Kidney (tissue), 22 donors: ENCODE measurements at places on chromosomes 1 and 21. TPM values are rescaled to one million over a fixed set of nuclear protein-coding genes. Genes with fewer than 3 reads are reported as not detected.

- peak; percentile 51 for DNase-seq
Measured at GRCh38 chr21:35697321-35697808, 363.0 kb downstream of the SETD4 start.

- no peak for DNase-seq
Measured at GRCh38 chr1:75768016-75768415, 18.0 kb upstream of the RABGGTB start.

DNA sequence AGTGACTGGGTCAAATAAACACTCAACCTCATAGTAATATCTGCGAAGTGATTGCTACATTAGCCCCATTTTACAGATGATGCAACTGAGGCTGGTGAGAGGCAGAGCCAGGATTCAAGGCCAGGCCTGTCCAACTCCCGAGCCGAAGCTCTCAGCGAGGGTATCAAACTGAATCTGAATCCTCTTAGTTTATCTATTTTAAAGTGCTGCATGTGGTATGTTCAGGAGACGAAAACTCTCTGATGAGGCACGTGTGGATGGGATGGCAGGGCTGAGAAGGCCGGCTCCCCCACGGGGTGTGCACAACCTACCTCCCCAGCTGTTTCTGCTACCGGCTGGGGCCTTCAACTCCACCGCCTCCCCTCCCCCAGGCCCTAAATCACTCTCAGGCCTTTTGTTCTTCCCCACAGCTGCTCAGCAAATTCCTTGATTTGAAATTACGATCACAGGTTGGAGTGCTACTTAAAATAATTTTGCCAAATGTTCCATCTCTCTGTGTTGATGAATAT lies 171.8 kb downstream of the TOMM20 start:
- peak; percentile 90 for DNase-seq

SLFNL1 gene
- polyA plus RNA-seq = 0.32 TPM

REN gene
- 1,159 TPM for polyA plus RNA-seq

DNA sequence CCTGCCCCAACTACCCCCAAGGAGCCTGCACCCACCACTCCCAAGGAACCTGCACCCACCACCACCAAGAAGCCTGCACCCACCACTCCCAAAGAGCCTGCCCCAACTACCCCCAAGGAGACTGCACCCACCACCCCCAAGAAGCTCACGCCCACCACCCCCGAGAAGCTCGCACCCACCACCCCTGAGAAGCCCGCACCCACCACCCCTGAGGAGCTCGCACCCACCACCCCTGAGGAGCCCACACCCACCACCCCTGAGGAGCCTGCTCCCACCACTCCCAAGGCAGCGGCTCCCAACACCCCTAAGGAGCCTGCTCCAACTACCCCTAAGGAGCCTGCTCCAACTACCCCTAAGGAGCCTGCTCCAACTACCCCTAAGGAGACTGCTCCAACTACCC lies 67.6 kb downstream of the TPR start:
- DNase-seq = no peak

CGN gene
- 24.0 TPM for polyA plus RNA-seq

- no peak for DNase-seq
Measured at GRCh38 chr1:6832531-6833188, 47.4 kb downstream of the CAMTA1 start.

DNA sequence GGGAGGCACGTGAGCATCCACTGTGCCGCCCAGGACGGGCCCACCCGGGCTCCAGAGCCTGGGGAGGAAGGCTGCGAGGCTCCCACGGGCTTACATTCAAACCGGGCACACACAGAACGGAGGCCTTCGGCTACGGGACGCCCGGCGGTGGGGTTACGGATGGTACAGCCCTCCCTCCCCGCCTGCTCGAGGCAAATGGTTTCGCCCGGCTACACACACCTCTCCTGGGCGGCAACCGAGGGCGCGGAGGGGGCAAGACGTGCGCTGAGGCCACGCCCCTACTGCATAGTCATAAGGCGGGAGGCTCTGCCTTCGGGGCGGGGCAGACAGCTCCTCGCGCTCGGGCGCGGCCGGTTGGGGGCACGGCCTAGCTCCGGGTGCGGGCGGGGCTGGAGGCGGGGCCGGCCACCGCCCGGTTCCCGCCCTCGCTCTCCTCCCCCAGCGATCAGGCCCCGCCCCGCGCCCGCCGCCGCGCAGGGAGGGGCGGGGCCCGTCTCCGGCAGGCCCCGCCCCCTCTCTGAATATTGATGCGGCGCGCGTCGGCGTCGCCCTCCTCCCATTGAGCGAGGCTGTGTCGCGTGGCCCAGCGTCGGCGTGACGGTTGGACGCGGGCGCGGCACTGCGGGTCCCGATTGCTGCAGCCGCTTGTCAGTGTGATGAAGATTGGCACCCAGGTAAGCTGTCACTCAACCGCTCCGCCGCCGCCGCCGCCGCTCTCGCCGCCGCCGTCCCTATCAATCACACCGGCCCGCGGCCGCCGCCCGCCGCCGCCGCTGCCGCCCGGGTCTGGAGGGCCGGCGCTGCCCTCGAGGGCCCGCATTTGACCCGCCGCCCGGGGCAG lies at the start of gene PKNOX1:
Gene PKNOX1, plus strand, starts transcription at position 572 of the 841 bp plus-strand sequence. CDS start 29,820 bp downstream, outside the sequence.
- peak; percentile 99 for DNase-seq

CDK18 gene
- polyA plus RNA-seq = 36.3 TPM

DNA sequence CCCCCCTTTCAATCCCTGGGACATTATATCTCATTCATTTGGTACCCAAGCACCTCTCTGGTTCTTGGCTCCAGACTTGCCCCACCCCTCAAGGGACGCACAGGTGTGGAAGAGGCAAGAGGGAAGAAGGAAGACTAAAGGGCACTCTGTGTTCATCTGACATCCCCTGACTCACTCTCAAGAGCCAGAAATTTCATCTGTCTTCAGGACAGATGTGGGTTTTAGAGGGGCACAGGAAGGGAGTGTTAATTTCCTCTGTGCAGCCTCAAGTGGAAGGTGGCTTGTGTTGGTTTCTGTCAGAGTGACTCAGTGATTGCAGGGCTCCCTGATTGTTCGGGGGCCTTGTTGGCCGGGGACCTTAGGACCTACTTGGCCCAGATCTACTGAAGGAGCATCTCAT lies 2.4 kb downstream of the C2CD4D start:
- DNase-seq = no peak

NR0B2 gene
- polyA plus RNA-seq = 16.5 TPM

GRCh38 chr1:23441446-23442148 lies 17.0 kb upstream of the TCEA3 start:
- DNase-seq = no peak

GRCh38 chr1:113058941-113059706 lies 13.9 kb upstream of the LRIG2 start:
- peak; percentile 66 for DNase-seq

- DNase-seq = no peak
Measured at GRCh38 chr1:2352341-2352896, 38.9 kb downstream of the MORN1 start.

- DNase-seq = no peak
Measured at GRCh38 chr21:41254090-41254700, 62.4 kb upstream of the FAM3B start.

- DNase-seq = no peak
Measured at GRCh38 chr1:230105754-230106625, 39.0 kb downstream of the GALNT2 start.

- no peak for DNase-seq
Measured at GRCh38 chr1:229223498-229223897, 47.4 kb upstream of the RAB4A start.

PCSK9 gene
- polyA plus RNA-seq = 0.13 TPM

FCGR3A gene
- 12.2 TPM for polyA plus RNA-seq

GRCh38 chr1:211133836-211134669 lies at the start of gene KCNH1:
Gene KCNH1 (minus strand): TSS chr1:211134148. CDS start chr1:211133945, 203 bp downstream.
- DNase-seq = peak; percentile 91

DNA sequence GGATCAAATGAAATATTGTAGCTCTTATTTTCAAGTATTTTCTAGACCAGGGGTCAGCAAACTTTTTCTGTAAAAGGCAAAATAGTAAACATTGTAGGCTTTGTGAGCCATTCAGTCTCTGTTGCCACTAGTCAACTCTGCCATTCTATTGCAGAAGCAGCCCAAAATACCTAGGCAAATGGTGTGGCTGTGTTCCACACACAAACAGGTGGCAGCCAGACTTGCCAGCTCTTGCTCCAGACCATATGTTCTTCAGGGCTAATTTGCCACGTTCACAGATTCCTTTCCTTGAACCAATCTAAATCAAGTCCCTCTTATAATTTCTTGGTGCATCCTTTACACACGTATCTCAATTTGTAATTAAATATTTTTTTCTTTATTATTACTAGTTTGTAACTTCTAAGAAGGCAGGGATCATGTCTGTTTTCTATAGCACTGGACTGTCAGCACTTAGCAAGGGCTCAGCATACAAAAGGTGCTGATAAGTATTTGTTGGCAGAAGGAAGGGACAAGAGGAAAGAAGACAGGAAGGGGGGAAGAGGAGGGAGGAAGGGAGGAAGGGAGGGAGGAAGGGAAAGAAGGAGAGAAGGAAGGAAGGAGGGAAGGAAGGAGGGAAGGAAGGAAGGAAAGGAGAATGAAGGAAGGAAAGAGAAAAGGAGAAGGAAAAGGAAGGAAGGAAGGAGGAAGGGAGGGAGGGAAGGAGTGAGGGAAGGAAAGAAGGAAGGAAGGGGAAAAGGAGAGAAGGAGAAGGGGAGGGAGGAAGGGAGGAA lies 106.5 kb upstream of the EDEM3 start:
- no peak for DNase-seq
